ENCODE measurements at places on chromosomes 1 and 21. TPM values are rescaled to one million over a fixed set of nuclear protein-coding genes. Genes with fewer than 3 reads are reported as not detected.

- DNase-seq, result no peak
These were observed 76.3 kb upstream of the LMO4 start for GRCh38 chr1:87252406-87252805.

Gene ACBD3
- polyA plus RNA-seq, result 14.7 TPM

- no peak for DNase-seq
These were observed 106.8 kb downstream of the EPHB2 start for GRCh38 chr1:22817462-22817861.

- DNase-seq, result no peak
These were observed 70.8 kb downstream of the JAK1 start for GRCh38 chr1:64895500-64895899.

DNA sequence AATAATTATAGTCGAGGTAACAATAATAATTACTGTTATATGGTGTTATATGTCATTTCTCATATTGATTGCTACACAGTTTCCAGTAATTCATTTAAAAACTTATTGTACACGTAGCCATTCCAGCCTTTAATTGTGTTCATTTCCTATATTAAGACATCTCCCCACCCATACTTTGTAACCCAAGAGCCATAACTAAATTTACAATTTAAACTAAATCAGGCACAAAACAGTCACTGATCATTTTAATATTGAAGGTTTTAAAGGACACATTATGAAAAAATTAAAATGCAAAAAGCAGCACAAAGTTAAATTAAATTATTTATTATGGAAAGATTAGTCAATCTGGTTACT, 487.0 kb downstream of the DPYD start:
- DNase-seq, result no peak

DNA sequence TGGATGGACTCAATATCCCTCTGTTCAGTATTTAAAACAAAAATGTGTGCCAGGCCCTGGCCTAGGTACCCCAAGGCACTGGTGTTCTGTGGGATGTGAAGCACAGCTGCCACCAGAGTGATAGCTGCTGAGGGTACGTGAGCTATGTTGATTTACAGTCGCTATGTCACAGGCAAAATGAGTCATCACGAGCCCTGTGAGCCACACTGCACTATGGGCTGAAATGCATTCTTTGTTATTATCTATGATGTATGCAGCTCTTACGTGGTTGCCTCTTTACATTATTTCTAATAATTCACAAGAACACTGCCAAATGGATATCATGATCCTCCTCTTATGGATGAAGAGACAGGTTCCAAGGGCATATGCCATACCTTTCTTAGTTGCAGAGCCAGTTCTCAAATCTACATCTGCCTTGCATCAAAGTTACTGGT, 2.1 kb downstream of the TEX38 start:
- DNase-seq, result no peak

GRCh38 chr1:158107916-158108315, 72.8 kb upstream of the CD1D start:
- DNase-seq, result no peak

- DNase-seq, result no peak
These were observed 90.4 kb downstream of the KCNK1 start for GRCh38 chr1:233704170-233704897.

GRCh38 chr1:57784356-57784755, 360.5 kb upstream of the DAB1 start:
- no peak for DNase-seq

Gene PBX1
- 0.10 TPM for polyA plus RNA-seq

- no peak for DNase-seq
These were observed 26.9 kb downstream of the NENF start for GRCh38 chr1:212459656-212460055.

- DNase-seq, result no peak
These were observed 51.9 kb downstream of the LRRN2 start for GRCh38 chr1:204633665-204634064.

GRCh38 chr1:92346866-92347640, 48.2 kb downstream of the RPAP2 start:
- DNase-seq, result no peak

Gene FAM72A
- polyA plus RNA-seq, result 2.2 TPM

GRCh38 chr1:30507401-30508174, 215.8 kb downstream of the MATN1 start:
- DNase-seq, result no peak

DNA sequence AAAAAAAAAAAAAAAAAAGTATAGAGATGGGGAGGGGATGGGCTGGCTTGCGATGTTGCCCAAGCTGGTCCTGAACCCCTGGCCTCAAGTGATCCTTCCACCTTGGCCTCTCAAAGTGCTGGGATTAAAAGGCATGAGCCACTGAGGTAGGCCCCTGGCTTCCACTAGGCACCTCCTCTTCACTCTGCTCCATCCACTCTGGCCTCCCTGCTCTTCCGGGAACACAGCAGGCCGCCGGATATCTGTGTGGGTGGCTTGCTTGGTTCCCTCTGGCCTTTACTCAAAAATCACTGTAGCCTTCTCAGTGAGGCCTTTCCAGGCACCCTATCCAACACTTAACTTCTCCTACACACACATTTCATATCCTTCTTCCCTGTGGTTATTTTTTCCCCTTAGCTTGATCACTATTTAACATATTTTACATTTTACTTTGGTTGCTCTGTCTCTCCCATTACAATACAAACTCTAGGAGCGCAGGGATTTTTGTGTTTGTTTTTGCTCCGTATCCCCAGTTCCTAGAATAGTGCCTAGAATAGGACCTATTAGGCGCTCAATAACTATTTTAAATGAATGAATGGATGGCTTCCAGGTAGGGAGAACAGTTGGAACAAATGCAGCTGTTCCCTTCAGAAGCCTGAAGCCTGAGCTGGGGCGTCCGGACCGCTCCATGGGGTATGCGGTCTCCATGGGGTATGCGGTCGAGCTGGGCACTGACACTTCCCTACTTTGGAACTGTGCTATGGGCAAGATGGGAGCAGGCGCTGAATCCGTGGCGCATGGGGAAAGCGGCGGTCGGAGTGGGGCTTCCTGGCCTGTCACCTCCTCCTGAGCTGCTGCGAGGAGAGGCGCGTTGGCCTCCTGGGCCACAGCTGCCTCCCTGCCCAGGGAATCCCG, 46.7 kb downstream of the H3-3A start:
- DNase-seq, result no peak

- DNase-seq, result no peak
These were observed 37.5 kb upstream of the DAB1 start for GRCh38 chr1:57461405-57461804.

Gene CD164L2
- not detected for polyA plus RNA-seq

GRCh38 chr1:180930687-180931086, 18.0 kb downstream of the KIAA1614 start:
- DNase-seq, result no peak
